Naive thymus-derived CD8-positive, alpha-beta T cell (primary cell): ENCODE measurements at places on chromosomes 12 and 14.

GRCh38 chr14:93369713-93370266, 22.8 kb downstream of the COX8C start:
- DNase-seq: no peak

- no peak for DNase-seq
These were observed 28.1 kb downstream of the PIGH start for GRCh38 chr14:67571991-67572323.

GRCh38 chr14:36502558-36503508, 17.2 kb downstream of the NKX2-1 start:
- DNase-seq: no peak

GRCh38 chr14:87745507-87746118, 247.4 kb downstream of the GALC start:
- DNase-seq: no peak

DNA sequence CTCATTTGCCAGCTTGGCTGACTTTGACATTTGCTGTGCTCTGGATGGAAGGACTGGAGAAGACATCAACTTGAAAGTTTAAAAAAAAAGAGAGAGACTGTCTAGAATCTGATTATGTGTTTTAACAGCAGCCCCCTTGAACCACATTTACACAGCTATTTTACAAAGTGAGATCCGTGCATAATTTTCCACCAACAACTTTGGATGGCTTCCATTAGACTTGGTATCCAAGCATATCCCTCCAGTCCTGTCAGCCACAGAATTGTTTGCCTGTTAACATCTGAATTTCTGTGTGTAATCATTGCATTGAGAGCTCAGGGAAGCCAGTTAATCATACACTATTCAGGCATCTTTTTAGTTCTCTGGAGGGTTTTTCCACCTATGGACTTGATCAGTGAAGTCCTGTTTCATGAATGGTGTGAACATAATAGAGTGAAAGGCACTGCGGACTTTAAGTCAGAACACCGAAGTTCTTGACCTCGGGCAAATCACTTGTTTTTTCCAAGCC, 93.7 kb downstream of the SAMD4A start:
- DNase-seq: no peak

DNA sequence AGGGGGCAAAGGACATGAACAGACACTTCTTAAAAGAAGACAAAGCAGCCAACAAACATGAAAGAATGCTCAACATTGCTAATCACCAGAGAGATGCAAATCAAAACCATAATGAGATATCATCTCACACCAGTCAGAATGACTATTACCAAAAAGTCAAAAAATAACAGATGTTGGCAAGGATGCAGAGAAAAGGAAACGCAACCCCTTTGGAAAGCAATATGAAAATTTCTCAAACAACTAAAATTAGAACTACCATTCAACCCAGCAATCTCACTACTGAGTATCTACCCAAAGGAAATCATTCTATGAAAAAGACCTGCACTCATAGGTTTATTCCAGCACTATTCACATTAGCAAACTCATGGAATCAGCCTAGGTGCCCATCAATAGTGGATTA, 25.6 kb downstream of the MDM1 start:
- DNase-seq: no peak

- no peak for DNase-seq
These were observed 222.2 kb downstream of the ERC1 start for GRCh38 chr12:1213205-1213604.

GRCh38 chr12:69896653-69897381, 71.8 kb downstream of the MYRFL start:
- DNase-seq: no peak

- DNase-seq: no peak
These were observed 241.2 kb downstream of the RBM19 start for GRCh38 chr12:113724794-113725556.
